Activated T-cell treated with anti-CD3 and anti-CD28 coated beads, Interleukin-2, amount 50 U/mL, for 48 hours (primary cell): ENCODE measurements at places on chromosomes 16 and 17.

DNA sequence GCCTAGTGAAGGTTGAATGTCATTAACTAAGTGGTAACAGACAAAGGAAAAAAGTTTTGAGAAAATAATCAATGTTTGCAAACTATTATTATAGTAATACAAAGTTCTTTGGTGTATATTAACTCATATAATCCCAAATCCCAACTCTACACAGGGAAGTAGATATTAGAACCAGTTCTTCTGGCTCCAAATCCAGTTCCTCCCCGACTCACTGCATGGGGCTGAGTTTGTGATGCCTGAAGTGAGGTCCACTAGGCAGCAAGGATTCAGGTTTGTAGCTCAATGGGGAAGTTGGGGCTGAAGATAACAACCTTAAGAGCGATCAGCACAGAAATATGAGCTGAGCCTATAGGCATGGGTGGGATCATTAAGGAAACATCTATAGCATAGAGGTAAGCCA lies 5.6 kb upstream of the SYNRG start:
- no peak for DNase-seq

- DNase-seq, result no peak
These were observed 3.9 kb upstream of the CRYBA1 start for GRCh38 chr17:29242790-29243189.

- no peak for DNase-seq
These were observed 505.4 kb upstream of the C16orf82 start for GRCh38 chr16:26561303-26561702.

DNA sequence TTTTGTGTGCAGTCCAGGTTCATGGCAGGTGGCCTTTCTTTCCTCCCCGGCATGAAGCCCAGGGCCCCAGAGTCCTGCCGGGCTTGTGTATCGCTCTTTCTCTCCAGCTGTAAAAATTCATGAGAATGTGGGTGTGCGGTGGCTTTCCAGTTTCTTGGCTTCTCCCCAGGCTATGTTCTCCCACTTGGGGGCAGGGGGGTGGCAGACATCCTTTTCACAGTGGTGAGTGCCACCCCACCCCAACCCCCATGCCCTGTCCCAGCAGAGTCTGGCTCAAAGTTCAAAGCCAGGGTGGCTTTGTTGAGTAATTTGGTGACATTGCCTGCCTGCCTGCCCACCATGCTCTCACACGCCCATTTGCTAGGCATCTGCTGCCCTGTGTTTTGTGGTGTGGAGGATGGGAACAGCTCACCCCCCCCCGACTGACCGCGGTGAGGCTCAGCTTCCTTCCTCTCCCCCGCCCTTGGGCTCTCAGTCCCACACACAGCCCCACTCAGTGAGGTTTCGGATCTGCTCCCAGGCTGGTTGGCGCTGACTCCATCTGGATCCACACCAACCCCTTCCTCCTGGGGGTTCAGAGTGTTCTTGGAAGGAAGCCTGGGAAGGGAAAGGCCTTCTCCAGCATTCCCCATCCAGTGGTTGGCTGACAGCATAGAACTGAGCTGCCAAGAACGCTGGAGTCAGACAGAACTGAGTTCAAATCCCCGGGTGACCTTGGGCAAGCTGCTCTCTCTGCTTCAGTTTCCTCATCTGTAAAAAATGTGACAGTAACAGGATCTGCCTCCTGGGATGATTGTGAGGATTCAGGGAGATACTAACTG lies 36.0 kb downstream of the CHD9 start:
- DNase-seq, result no peak

DNA sequence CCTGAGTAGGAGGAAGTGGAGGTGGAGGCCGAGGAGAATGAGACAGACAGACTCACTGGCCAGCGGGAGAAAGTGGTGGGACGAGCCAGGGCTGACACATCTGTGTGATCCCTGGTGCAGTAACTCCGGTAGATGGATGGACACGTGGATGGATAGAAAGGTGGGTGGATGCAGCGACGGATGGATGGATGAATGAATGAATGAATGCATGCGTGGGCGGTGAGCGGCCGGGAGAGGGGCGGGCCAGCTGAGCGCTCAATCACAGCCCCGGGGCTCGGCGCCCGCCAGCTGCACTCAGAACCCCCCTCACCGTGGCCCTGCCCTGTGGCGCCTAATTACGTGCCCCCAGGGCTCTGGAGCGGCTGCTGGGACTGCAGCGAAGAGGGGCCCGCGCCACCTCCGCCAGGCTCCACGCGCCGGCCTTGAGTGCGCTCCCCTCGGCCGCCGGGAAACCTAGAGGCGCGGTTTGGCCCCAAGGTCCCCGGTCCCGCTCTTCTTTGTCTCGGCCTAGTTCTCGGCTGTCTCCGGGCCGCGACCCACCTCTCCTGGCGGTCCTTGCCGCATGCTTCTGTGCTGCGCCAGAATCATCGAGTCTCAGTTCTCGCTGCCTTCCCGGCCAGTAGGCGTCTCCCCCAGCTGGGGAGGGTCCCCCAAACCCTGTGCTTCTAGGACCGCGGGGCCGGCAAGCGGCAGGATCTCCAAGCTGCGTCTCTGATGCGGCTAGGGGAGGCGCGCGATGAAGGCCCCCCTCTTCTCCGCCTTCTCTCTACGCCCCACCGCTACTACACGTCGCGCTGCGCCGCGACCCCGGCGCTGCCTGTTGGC lies 41.0 kb downstream of the RAI1 start:
- DNase-seq, result no peak

DNA sequence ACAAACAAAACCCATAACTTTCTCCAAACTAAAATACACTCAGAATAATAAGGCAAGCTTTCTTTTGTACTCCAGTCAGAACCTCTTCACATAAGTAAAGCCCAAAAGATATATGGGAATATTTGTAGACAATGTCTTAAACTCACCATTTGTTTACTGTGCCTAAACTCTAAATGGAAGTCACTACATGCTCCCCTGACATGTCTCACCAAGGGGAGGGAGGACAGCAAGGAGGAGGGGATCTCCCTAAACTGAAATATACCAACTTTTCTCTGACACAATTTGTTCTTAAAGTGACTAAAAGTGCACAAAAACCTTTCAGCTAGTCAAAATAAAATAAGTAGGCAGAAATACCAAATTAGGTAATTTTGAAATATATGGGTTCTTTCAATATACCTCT lies 38.5 kb downstream of the GRB7 start:
- no peak for DNase-seq

DNA sequence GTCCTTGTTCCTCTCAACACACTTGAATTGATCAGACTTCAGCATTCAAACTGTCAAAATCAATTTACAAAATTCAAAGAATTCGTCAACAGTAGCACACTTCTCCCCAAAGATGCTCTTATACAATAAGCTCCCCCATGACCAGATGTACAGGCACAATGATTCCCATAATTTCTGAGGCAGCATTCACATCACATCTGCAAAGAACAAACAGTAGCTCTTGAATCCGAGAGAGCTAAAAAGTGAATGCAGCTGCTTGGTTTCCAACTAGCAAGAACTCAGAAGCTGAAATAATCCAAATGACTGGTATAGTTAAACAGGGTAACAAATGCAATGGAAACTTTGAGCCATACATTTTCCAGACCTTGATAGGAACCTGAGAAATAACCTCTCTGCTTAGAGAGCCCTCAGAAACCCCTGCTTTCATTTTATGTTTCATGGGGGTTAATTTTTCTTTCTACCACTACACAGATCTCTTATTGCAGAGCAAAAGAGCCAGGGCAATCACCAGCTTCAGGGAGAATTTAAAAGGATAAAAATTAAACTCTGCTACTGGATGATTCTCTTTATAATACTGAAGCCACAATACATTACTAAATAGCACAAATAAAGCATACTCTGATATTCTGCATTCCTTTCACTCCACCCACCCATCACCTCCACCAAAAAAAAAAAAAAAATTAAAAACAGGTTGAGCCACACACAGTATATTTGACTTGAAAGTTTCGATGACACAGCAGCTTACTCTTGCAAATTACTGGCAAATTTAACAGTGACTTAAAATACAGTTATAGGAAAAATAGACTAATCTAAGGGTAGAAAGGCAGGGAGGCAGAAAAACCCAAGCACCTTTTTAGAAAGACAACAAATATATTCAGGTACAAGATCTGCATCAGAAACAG lies 23.1 kb upstream of the TMEM97 start:
- no peak for DNase-seq

DNA sequence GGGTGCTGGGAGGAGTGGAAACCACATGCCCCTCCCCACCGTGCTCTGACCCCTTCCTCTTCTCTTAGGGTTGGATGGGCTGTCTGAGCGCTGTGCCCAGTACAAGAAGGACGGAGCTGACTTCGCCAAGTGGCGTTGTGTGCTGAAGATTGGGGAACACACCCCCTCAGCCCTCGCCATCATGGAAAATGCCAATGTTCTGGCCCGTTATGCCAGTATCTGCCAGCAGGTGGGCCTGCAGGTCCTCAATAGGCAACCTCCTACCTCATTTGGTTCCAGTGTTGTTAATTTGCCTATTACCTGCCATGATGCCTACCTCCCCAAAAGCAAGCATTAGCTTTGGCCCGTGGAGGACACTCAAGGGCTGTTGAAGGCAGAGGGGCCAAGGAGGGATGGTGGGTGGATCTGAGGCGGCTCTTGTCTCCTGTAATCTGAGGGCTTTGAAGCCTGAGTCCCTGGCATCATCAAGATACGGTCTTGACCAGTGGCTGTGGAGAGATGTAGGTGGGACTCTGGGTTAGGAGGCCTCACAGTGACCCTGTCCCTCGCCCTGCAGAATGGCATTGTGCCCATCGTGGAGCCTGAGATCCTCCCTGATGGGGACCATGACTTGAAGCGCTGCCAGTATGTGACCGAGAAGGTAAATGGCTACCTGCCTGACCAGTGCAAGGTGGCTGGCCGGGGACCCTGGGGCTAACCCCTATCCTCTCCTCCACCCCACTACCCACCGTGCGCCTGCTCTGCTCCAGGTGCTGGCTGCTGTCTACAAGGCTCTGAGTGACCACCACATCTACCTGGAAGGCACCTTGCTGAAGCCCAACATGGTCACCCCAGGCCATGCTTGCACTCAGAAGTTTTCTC lies 3.4 kb downstream of the ALDOA start:
- peak; percentile 72 for DNase-seq

GRCh38 chr16:75114179-75114945 lies 2.2 kb downstream of the LDHD start:
- no peak for DNase-seq

- no peak for DNase-seq
These were observed 2064.6 kb downstream of the TP53TG3F start for GRCh38 chr16:35523991-35524390.

DNA sequence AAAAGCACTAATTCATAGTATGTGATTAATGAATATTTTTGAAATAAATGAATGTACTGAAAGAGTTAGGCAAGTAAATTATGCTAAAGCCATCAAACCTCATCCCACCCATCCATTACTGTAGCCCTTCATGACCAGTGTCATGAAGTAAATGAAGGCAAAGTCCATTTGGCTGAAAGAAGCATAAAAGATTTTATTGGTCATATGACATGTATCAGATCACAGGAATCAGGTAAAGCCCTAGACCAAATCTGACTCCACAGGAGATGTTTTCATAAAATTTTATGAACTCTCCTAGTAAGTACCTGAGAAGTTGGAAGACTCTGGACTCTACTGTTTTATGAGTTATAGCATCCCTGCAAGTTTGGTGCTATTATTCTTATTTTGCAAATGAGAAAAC lies 213.5 kb downstream of the TMEM114 start:
- no peak for DNase-seq

- no peak for DNase-seq
These were observed 29.7 kb downstream of the SLC5A11 start for GRCh38 chr16:24875466-24875865.

DNA sequence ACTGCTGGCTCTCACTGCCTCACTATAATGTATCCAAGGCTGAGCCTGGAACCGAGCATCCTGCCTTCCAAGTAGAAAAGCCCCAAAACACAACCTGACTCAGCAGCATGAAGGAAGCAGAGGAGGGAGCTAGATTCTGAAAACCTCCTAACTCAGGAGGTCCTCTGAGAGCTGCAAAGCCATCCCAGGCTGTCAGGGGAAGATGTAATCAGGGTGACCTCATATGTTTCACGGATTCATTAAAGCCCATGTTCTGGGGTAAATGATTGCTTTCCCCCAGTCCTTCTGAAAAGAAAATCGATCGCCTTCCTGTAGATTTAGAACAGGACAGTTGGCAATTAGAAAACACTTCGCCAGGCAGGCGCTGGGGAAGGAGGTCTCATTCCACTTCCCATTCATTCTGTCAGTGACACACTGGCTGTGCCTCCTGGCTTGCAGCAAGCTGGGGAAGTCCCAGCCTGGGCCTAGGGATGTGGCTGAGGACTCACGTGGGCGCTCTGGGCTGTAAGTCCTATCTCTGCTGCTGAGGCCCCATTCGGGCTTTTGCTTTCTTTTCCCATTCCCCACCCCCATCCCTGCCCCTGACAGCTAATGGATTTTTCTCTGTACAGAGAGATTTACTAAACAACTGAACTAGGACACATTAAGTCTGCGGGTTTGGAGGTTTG lies 75.7 kb upstream of the TMEM132E start:
- peak; percentile 19 for DNase-seq

DNA sequence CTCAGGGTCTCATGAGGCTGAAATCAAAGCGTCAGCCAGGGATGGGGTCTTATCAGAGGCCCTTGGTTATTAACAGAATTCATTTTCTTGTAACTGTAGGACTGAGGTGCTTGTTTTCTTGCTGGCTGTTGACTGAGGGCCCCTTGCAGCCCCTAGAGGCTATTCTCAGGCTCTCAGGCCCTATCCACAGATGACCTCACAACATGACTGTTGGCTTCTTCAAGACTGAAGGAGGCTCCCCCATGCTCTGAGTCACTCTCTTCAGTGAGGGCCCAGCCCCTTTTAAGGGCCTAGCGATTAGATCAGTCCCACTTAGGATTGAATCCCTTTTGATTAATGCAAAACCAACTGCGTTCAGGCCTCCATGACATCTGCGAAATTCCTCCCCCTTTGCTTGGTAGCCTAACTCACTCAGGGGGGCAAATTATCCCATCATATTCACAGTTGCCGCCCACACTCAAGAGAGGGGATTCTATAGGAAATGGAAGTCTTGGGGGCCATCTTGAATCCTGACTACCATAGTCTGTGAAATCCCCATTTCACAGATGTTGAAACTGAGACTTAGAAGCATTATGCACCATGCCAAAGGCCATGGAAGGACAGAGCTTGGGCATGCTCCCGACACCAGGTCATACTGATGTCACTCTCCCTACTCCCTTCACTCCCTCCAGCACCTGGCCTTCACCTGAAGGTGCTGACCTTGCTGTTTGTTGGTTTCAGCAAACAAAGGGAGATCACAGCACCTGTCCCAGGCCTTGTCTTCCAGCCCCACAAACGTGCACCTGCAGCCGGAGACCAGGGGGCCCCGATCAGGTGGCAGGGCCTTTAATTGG lies 592.3 kb downstream of the MAF start:
- DNase-seq, result peak; percentile 50
